Kasumi-1 (cell line): ENCODE measurements at places on chromosomes 6 and 20.

DNA sequence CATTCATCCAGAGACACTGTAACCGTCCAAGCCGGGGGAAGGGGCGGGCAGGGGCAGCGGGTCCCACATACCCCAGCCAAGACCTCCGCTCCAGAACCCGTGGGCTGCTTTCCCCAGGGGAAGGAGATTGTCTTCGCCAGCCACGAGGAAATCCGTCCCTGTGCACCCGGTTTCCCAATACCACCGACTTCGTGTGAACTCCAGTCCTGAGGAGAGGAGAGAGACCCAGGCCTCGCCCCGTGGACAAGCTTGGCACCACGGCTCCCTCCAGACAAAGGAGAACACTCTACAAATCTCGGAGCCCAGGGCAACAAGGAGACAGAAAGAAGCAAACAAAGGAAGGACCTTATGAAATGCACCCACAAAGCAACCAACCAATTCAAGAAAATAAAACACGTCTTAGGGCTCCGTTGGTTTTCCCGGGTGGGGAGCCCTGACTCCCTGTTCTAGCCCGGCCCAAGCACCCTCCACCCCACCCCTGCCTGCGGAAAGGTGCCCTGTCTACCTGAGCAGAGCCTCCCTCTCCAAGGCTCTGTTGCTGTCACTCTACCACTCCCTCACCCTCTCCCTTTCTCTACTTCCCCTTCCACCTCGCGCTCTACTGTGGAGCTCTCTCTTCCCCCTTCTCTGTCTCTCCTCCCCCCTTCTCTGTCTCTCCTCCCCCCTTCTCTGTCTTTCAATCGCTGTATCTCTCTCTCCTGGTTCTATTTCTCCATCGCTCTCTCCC, 1382.8 kb upstream of the DEFB115 start:
- no peak for DNase-seq

- DNase-seq: no peak
Observed at GRCh38 chr20:48928832-48929725, 7.6 kb downstream of the ARFGEF2 start.

- no peak for DNase-seq
Observed at GRCh38 chr6:37024656-37025337, 19.3 kb downstream of the FGD2 start.

DNA sequence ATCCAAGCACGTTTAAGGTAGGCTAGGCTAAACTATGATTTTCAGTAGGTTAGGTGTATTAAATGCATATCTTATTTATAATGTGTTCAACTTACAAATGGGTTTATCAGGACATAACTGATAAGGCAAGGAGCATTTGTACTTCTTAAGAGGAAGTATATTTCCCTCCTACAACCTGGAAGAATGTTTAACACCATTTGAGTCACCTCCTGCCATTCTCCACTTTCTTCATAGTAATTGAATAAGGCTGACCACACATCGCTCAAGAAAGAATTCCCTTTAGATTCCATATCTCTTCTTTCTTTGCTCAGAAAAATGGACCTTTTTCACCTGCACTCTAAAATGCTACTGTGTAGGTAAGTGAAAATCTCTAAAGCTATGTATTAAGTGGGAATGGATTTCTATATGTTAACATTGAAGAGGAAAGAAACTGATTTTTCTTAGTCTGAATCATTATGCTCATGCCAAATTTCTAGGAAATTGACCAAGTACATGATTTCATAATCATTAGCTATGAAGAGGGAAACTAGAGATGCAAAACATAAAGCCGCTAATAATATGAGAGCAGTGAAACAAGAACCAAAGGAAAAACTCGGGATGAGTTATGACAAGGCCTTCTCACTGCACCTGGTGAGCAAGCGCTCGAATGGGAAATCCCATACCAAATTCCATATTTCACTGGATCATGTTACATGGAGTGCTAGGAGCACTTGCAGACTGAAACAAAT, 210.4 kb downstream of the ALDH8A1 start:
- DNase-seq: no peak

GRCh38 chr6:139243536-139243935, 48.3 kb downstream of the TXLNB start:
- DNase-seq: no peak

GRCh38 chr6:137849181-137849980, 17.7 kb upstream of the TNFAIP3 start:
- DNase-seq: no peak

GRCh38 chr6:11632795-11633511, 95.4 kb downstream of the TMEM170B start:
- DNase-seq: no peak

DNA sequence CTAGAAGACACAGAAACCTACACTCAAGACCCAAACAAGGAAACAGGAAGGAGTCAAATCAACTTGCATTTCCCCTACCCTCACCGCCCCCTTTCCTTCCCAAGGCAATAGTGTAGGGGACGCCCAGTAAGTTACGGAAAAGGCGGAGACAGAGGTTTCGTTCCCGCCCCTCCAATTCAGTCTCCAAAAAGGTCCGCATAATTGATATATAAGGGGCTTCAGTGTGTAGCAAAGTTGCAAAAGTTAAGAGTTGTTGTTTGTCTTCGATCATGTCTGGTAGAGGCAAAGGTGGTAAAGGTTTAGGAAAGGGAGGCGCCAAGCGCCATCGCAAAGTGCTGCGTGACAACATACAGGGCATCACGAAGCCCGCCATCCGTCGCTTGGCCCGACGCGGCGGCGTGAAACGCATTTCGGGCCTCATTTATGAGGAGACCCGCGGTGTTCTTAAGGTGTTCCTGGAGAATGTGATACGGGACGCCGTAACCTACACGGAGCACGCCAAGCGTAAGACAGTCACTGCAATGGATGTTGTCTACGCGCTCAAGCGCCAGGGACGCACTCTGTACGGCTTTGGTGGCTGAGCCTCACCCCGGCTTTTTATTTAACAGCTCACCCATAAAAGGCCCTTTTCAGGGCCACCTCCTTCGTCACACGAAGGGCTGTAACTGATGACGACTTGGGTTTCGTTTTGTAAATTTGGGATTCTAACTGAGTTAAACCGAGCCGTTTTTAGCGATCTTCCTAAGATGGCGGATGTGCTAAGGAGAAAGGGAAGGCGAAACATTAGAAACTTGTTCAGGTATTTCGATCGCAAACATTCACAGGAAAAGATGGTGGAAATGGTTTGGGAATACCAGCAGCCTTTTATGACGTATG, 124.6 kb upstream of the BTN3A2 start:
- DNase-seq: peak; percentile 45

- DNase-seq: peak; percentile 26
Observed at GRCh38 chr6:118815495-118815894, 78.5 kb upstream of the ASF1A start.

GRCh38 chr6:18263418-18264218, 712 bp downstream of the DEK start:
- DNase-seq: peak; percentile 14

- DNase-seq: no peak
Observed at GRCh38 chr20:12575352-12576095, 433.2 kb upstream of the SPTLC3 start.

DNA sequence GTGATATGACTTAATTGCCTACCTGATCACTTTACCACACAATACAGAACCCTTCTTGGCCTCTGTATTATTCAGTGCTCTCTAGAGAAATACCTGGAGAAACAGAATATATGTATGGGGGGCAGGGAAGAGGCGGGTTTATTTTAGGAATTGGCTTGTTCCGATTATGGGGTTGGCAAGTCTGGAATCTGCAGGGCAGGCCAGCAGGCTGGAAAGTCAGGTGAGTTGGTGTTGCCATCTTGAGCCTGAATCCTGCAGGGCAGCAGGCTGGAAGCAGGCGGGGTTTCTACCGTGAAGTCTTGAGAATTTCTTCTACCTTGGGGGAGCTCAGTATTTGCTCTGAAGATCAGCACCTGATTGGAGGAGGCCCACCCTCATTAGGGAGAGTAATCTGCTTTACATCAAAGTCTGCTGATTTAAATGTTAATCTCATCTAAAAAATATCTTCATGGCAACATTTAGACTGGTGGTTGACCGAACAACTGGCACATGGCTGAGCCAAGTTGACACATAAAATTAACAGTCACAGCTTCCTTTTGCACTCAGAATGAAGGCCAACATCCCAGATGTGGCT, 193.9 kb downstream of the ZDHHC14 start:
- no peak for DNase-seq

DNA sequence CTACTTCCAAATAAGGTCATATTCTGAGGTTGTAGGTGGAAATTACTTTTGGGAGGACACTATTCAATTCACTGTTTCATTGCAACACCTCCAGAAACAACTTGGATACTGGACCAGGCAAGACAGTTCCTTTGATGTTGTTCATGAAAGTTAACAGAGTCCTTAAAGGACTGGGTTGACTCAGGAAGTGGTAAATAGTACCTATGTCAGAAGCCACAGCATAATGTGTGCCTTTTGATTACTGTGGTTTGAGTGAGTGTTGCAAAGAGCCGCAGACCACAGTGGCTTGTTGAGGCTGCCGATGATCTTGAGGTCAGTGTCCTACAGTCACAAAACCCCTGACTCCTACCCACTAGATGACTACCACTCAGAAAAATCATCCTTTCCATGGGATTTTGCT, 10.9 kb downstream of the IL20RA start:
- no peak for DNase-seq

DNA sequence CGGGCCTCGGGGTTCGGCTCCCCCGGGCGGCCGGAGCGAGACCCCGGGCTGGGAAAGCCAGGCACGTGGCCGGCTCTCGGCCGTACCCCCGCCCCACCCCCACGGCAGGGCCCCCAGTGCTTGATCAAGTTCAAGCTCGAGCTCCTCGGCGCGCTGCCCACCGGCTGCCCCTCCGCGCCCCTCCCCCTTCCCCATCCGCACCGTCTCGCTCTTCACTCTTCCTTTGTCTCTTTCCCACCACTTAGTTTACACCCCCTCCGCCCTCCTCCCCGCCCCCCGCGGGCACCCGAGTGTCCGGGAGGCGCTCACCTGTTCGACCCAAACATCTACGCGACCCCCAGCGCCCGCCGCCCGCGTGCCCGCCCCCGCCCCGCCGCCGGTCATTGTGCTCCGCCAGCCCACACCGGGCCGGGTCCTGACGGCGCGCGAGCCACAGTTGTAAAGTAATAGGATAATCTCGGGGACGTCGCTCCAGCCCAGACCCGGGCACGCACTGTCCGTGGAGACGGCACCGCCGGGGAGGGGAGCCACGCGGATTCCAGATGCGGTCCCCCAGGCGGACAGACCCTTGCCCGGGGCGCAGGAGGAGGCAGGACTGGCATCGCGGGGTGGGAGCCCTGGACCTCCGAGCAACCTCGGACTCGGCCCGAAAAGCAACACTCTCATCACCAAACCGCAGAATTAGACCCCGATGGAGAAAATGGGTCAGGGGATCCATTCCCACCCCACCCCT, 100.7 kb downstream of the NOL4L start:
- no peak for DNase-seq

- DNase-seq: no peak
Observed at GRCh38 chr6:76240092-76240491, 167.6 kb upstream of the IMPG1 start.

- no peak for DNase-seq
Observed at GRCh38 chr6:27100921-27101320, 146.6 kb upstream of the PRSS16 start.

GRCh38 chr6:134703206-134703605, 246.7 kb downstream of the ALDH8A1 start:
- DNase-seq: no peak

- DNase-seq: no peak
Observed at GRCh38 chr6:53896196-53896595, 101.4 kb downstream of the LRRC1 start.
